ENCODE measurements at places on chromosomes 5 and 9.

DNA sequence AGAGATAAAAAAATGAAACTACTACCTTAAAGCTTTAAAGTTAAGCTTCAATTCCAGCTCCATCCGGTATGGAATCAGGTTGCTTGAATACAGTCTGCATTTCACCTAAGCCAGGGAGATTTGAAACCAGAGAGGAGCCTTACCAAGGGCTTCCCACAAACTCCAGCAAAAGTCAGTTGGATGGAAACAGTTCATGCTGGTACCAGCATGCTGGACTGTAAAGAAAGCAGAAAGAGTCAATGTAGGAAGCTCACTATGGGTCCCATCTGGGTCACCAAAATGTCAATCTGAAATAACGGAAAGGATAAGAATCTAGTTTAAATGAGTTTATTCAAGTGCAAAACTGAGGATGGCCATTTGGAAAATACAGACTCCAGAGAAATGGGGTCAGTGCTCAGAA, 65.3 kb downstream of the CDO1 start:
- no peak for DNase-seq

DNA sequence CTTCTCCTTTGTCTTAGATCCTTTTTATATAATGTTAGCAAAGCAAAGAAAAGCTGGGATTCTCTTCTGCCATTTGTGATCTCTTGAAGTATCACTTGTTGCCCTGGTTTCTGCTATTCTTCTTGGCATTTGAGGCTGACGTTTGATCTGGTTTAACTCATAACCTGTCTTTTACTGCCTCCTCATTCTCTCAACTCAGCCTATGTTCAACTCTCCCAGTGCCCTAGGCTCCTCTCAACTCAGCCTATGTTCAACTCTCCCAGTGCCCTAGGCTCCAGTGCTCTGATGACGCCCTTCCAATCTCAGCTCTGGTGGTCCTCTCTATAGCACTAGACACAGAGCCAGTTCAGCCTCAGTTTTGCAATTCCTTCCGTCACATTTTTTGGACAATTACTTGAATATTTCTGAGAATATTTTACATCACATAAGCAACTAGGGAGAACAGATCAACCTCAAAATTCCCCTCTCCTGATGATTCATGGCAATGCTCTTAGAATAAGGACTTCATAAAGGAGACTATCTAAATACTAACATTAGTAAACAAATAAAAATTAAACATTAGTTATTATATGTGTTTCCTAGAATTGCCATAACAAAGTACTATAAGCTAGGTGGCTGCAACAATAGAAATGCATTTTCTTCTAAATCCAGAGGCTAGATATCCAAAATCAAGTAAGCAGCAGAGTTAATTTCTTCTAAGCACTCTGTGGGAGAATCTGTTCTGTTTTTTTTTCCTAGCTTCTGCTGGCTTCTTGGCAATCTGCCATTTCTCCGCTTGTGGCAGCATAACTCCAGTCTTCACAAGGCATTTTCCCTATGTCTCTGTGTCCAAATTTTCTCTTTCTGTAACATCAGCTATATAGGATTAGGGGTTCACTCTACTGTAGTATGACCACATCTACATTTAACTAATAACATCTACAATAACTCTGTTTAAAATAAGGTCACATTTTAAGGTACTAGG, 662.1 kb upstream of the FTMT start:
- peak; percentile 17 for DNase-seq

DNA sequence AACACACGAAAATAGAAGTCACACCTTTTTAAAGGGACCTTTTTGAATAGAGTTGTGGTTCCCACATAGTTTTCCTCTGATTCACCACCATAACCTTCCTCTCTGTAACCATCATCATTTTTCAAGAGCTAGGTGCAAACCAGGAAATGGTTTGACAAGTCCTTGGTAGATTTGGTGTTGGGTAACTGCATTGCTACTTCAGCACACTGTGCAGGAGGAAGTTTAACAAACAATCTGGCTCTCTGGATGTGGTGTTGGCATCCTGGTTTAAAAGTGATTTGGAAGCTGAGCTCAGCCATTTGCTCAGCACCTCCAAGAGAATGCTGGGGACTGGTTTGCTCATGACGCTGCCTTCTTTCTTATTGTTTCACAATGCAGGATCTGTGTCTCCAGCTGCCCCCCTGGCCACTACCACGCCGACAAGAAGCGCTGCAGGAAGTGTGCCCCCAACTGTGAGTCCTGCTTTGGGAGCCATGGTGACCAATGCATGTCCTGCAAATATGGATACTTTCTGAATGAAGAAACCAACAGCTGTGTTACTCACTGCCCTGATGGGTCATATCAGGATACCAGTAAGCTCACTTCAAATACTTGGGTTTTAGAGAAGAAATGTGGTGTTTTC, 213.1 kb downstream of the RFK start:
- no peak for DNase-seq

DNA sequence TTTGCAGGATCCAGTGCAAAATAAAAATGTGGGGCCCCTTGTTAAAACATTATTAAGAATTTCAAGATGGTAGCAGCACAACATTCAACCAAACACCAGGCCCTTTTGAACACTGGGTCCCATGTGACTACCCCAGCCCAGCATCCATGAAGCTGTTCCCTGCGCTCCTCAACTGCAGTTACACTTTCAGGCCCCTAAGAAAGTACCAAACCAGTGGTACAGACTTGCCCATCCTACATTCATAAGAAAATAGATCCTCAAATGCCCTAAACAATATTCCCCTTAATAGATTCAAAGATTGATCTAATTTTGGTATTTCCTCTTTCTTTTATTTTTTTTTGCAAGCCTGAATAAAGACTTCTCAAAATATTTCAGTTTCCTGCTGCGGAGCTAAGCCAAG, 201.7 kb downstream of the EFNA5 start:
- DNase-seq = no peak

GRCh38 chr5:180315762-180316212, 23.9 kb upstream of the MAPK9 start:
- DNase-seq = peak; percentile 82

DNA sequence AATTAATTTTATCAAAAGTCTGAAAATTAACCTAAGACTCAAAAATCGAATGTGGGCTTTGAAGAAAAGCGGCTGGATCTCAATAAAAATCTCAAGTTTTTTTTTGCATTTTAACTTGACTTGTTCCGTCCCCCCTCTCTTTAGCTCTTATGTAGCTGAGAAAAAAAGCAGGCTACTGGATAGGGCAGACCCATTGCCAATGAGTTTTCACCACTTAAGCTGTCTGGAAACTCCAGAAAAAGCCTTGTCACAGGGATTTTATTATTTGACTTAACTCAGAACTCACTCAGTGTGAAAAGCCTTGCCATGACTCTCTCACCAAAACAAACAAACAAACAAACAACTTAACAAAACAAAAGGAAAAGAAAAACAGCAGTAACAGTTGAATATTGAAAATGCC, 247.4 kb downstream of the CDH9 start:
- no peak for DNase-seq

- no peak for DNase-seq
Observed at GRCh38 chr5:122985954-122986721, 50.4 kb downstream of the PPIC start.

GRCh38 chr9:132187121-132187620, 25.3 kb downstream of the NTNG2 start:
- DNase-seq = no peak

DNA sequence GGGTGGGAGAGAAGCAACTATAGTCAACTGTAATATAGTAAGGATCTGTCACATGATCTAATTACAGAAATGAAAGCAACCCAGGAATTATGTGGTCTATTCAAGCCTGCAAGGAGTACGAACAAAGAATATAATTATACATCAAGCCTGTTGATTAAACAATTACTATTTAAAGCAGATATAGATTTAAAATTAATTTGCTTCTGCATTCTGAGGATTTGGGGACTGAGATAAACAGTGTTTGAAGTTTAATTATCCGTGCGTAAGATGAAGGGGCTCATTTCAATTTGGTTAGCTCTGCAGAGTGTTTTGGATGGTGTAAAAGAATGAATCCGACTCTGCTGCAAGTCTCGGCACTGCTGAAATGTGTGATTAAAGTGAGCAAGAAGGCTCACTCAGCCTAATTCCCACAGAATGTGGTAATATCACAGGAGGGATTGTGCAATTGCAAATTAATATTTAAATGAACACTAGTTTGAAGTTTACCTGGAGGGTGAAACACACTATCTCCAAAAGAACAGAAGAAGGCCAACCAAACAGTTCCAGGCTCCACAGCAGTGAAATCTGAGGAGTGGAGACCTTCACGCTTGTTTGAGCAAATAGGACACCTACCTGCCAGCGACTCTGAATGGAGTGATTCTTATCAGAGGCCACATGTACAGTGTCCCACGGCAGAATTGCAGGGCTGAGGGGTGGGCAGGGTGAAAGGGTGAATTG, 420.6 kb upstream of the SLC30A5 start:
- no peak for DNase-seq
